Spinal cord (tissue), 10 donors: ENCODE measurements at places on chromosomes 6 and 20.
A peak's percentile ranks its signal among the peaks of the same experiment; 100 is the strongest.

DNA sequence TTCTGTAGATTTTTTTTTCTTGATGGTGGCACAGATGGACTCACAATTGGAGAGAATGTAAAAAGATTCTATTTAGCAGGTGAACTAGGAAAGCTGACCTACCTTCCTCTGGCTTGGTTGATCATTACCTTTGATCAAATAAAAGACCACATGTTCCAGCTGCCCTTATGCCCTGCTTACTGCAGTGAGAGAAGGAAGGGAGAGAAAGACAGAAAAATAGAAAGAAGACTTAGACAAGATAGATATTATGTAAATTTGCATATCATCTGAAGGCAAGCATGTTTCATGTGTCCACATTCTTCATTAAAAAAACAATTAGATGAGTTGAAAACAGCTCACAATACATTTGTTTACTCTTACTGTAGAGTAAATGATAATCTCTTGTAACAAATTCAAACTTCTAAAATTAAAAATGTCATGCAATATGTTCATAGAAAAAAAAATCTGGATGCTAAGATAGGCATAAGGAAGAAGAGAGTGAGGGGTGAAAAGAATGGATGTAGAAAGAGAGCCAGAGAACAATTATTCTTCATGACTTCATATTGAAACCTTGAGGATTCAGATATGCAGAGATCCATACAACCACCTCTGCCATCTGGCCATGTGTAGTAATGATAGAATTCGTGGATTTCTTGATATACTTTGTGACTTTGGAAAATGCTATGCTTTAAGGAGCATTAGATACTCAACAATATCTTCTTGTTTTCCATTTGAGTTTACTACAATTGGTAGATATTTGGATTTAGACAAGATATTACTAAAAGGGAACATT lies 71.7 kb downstream of the RFX6 start:
- H3K4me1 ChIP-seq = no peaks in the 10 kb centered on the region
- H3K36me3 ChIP-seq = no peaks in the 10 kb centered on the region
- no peaks in the 10 kb centered on the region for H3K27me3 ChIP-seq
- no peak for DNase-seq
- no peak overlapping the region for H3K4me3 ChIP-seq

DNA sequence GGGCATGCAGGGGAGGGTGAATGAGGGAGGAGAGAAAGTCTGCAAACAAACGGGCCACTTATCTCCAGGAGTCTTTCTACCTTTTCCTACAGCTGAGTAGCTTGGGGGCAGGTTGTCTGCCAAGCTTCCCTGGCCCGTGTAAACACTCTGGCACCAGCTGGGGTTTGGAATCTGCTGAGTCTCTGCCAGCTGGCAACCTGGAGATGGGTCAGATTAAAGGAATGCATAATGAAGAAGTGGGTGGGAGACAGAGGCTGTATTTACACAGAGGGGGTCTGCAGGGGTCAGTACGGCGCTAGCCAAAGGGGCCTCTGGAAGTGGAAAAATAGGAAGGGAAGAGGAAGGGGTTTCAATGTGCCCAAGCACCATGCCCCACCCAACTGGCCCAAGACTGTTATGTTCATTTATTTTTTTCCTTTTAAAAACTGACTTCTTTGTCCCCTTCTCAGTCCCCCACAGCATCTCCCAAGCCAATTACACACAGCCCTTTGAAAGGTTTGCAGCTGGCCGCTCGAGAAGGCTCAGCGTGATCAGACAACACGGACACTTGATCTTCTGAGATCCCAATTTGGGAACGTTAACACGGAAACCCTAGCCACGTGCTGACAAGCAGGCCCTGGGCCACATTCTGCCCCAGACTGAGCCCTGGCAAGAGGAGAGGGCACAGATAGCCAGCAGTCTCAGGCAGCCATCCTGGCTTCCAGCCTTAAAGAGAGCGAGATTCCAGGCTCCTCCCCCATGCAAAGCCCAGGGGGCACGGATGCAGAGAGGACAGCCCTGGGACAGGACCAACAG lies 25.2 kb downstream of the TRAM2 start:
- peak overlapping the region; percentile 80 for H3K27ac ChIP-seq
- peak; percentile 71 for DNase-seq
- H3K27me3 ChIP-seq = peaks cover 2% of the 10 kb centered on the region

GRCh38 chr20:38789503-38790199 lies 15.8 kb upstream of the PPP1R16B start:
- H3K4me3 ChIP-seq = no peak overlapping the region
- no peaks in the 10 kb centered on the region for H3K4me1 ChIP-seq
- no peak for DNase-seq
- no peaks in the 10 kb centered on the region for H3K36me3 ChIP-seq

- peak; percentile 65 for DNase-seq
- H3K27ac ChIP-seq = no peak overlapping the region
- no peaks in the 10 kb centered on the region for H3K36me3 ChIP-seq
- no peaks in the 10 kb centered on the region for H3K27me3 ChIP-seq
Observed at GRCh38 chr6:37860226-37860839, 40.8 kb downstream of the ZFAND3 start.

DNA sequence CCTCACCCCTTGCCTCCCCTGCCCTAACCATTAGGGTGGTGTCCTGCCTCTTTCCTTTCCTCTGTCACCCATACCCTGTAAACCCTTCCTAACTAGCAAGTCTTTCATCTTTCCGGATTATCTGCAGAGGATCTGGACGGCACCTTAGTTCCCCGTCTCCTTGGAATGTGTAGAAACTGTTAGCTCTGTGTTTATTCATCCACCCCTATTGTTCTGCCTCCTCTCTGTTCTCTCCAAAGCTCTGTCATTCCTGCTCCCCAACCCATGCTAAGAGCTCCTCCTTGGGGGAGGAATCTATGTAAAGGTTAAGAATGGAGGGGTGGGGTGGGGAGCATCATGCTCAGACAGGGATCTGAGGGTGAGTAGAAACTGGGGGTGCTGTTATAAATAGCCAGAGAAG lies 39.4 kb upstream of the KCNK5 start:
- H3K27me3 ChIP-seq = no peaks in the 10 kb centered on the region
- DNase-seq = no peak
- no peak overlapping the region for H3K27ac ChIP-seq
- no peaks in the 10 kb centered on the region for H3K36me3 ChIP-seq
- H3K4me3 ChIP-seq = no peak overlapping the region

- H3K27ac ChIP-seq = no peak overlapping the region
- H3K36me3 ChIP-seq = no peaks in the 10 kb centered on the region
- DNase-seq = no peak
Observed at GRCh38 chr20:45467861-45468260, 1.7 kb upstream of the WFDC2 start.

DNA sequence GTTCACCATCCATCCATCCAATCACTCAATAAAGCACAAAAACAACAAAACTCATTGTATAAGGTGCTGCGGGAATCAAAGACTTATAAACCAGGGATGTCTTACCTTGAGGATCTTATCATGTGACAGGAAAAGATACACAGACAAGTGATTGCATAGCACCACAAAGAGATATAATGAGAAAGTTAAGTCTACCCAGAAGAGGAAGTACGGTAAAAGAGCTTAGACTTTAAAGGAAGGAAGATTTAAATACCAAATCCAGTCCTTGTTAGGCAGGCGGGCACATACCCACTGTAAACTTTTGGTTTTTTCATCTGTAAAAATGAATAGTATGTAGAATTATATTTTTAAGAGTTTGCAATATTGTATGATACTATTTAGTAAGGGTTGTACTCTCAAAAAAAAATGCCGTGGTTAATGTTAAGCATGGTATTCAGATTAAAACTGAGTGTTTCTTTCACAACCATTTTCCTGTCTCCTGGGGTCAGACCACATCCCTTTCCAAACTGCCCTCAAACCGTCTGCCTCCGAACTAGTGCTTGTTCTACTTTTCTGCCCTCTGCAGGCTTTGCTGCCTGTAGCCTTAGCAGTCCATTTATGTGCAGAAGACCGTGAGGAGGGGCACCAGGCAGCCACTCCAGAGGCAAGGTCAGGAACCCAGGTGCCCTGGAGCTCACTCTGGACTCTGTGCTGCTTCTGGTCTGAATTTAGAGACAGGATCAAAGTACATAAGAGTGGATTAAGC lies 179.5 kb upstream of the SYNDIG1 start:
- no peaks in the 10 kb centered on the region for H3K36me3 ChIP-seq
- H3K4me1 ChIP-seq = no peaks in the 10 kb centered on the region
- H3K27ac ChIP-seq = no peak overlapping the region
- DNase-seq = no peak

- DNase-seq = no peak
- H3K36me3 ChIP-seq = no peaks in the 10 kb centered on the region
- no peak overlapping the region for H3K27ac ChIP-seq
- H3K27me3 ChIP-seq = no peaks in the 10 kb centered on the region
- H3K4me3 ChIP-seq = no peak overlapping the region
- peaks cover 14% of the 10 kb centered on the region for H3K4me1 ChIP-seq
Observed at GRCh38 chr20:49310705-49311104, 32.8 kb upstream of the ZNFX1 start.

DNA sequence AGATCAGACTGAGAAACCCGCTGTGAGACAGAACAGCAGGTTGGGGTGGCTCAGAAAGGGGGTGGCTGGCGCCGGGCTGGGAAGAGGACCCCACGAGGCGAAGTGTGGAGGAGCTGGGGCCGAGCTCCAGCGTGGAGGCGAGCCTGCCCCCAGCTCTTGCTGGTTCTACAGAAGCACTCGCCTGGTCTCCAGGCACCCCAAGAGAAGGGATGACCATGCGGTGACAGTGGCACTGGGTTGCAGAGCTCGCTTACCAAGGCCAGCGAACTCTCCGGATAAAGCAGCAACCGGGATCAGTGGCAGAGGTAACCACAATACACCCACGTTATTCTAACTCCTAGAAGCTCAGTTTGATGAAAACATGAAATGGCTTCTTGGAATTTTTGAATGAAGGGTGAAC lies 26.5 kb downstream of the THBS2 start:
- H3K4me1 ChIP-seq = peaks cover 10% of the 10 kb centered on the region
- H3K27me3 ChIP-seq = no peaks in the 10 kb centered on the region
- no peak overlapping the region for H3K4me3 ChIP-seq
- no peak for DNase-seq
- no peak overlapping the region for H3K27ac ChIP-seq
- H3K36me3 ChIP-seq = peaks cover 62% of the 10 kb centered on the region

- H3K27me3 ChIP-seq = no peaks in the 10 kb centered on the region
- H3K36me3 ChIP-seq = no peaks in the 10 kb centered on the region
- no peaks in the 10 kb centered on the region for H3K4me1 ChIP-seq
- no peak overlapping the region for H3K4me3 ChIP-seq
Observed at GRCh38 chr6:140736231-140736630, 1361.8 kb upstream of the CITED2 start.
